ENCODE measurements at places on chromosomes 3 and 15. TPM values are rescaled to one million over a fixed set of nuclear protein-coding genes. Genes with fewer than 3 reads are reported as not detected.

- H3K36me3 ChIP-seq: no peaks in the 10 kb centered on the region
- H3K4me1 ChIP-seq: no peaks in the 10 kb centered on the region
- no peak overlapping the region for H3K4me3 ChIP-seq
- DNase-seq: no peak
- no peak overlapping the region for H3K27ac ChIP-seq
Measured at GRCh38 chr3:74479915-74480314, 134.5 kb downstream of the CNTN3 start.

DNA sequence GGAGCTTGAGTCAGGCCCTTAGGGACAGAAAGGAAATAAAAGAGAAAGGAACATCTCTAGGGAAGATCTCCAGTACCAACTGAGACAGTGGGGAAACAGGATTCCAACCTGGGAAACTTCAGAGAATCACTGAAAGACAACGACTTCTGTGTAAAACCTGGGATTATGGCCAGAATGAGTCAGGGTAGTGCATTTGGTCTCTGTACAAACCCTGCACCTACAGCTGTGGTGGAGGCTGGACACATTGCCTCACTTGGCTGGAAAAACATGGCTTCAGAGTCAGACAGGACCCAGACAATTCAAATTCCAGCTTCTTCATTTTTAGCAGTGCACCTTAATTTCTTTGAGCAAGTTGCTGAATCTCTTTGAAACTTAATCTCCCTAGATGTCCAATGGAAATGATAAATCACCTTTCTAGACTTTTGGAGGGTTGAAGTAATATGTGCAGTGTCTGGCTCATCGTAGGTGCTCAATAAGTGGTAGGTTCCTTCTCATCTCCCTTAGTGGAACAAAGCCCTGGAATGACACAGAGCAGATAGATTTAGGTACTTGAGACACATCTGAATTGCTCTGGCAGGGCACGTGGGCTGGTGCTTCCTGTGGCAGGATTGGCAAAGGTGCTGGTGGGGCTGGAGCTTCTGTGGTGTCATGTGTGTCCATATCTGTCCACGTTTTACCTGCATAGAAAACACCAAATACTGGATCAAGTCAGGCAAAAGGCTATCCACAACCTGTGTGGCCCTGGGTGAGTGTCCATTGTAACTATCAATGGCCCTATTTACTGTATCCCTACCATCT, 6.1 kb upstream of the CLSTN2 start:
- H3K36me3 ChIP-seq: no peaks in the 10 kb centered on the region
- H3K27me3 ChIP-seq: peaks cover 8% of the 10 kb centered on the region
- H3K4me3 ChIP-seq: no peak overlapping the region
- DNase-seq: no peak
- no peak overlapping the region for H3K27ac ChIP-seq

DNA sequence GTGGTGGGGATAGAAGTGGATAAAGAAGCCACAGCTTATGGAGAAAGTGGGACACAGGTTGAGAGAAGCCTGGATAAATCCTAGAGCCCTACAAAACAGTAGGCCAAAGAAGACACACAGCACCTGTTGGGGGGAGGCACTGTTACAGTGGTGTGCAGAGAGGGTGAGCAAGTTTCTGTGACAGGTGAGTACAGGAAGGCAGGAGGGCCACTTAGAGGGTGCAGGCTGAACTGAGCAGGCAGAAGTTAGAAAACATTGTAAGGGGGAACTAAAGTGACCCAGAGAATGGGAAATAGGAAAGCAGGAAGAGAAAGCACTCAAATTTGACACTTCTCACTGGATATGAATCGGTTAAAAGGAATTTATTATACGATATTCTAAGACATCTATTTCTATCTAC, 146.1 kb upstream of the TMCO5A start:
- H3K27ac ChIP-seq: no peak overlapping the region
- no peak overlapping the region for H3K4me3 ChIP-seq
- no peaks in the 10 kb centered on the region for H3K27me3 ChIP-seq
- H3K36me3 ChIP-seq: no peaks in the 10 kb centered on the region
- no peak for DNase-seq

DNA sequence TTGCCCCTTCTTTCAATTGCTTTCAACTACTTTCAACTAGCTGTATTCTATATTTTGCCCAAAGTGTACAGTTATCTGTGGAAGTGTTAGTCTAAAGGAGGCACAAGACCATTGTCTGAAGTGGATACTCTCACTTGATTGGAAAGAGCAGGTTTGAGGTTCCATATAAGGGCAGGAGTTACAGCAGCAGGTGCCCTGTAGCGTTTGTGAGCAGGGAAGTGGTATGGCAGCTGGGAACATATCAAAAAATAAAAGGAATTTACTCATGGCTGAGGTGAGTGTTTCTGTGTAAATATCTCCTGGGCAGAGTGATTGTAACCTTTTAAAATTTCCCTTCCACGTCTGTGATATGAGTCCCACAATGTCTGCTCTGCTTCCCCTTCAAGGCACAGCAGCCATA, 38.5 kb upstream of the DNAJC13 start:
- no peaks in the 10 kb centered on the region for H3K27me3 ChIP-seq
- no peaks in the 10 kb centered on the region for H3K36me3 ChIP-seq
- no peak overlapping the region for H3K27ac ChIP-seq
- no peak overlapping the region for H3K4me3 ChIP-seq

DNA sequence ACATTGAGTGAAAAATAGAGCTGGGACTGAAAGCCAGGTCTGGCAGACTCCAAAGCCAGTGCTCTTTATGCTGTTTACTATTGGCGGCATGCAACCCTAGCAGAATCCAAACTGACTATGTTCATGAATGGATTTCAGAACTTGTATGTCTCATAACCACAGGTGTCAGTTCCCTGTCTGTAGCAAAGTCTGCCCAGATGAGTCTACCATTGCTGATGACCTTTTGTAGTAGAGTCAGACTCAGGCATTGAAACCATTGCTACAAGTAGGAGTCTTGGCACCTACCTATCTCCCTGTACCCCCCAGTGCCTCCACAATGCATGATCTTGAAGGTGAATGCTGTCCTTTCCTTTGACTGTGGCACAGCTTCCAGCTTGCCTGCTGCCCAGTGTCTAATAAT, 157.2 kb upstream of the ROPN1 start:
- no peaks in the 10 kb centered on the region for H3K4me1 ChIP-seq
- no peaks in the 10 kb centered on the region for H3K27me3 ChIP-seq
- H3K27ac ChIP-seq: no peak overlapping the region
- no peak overlapping the region for H3K4me3 ChIP-seq

- H3K4me1 ChIP-seq: no peaks in the 10 kb centered on the region
- no peak overlapping the region for H3K4me3 ChIP-seq
- no peak overlapping the region for H3K27ac ChIP-seq
- no peaks in the 10 kb centered on the region for H3K27me3 ChIP-seq
- DNase-seq: no peak
Measured at GRCh38 chr3:168058481-168058880, 37.2 kb downstream of the GOLIM4 start.

GRCh38 chr3:197432384-197433127, 123.2 kb downstream of the BDH1 start:
- H3K36me3 ChIP-seq: no peaks in the 10 kb centered on the region
- H3K4me3 ChIP-seq: no peak overlapping the region
- peak; percentile 67 for DNase-seq
- no peak overlapping the region for H3K27ac ChIP-seq

DNA sequence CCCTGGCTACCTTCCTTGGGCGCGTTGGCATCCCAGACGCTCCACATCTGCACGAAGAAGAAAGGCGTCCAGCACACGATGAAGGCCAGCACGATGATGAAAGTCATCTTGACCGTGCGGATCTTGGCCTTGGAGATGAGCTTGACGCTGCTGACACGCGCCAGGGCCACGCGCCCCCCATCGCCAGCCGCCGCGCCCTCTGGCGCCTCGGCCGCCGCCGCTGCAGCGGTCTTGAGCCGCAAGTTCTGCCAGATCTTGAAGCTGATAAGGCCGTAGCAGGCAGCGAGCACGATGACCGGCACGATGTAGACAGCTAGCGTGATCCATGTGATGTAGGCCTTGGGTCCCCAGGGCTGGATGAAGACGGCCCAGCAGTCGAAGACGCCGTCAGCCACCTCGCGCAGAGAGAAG, 2.2 kb downstream of the OXTR start:
- no peak for DNase-seq
- H3K4me3 ChIP-seq: no peak overlapping the region
- H3K36me3 ChIP-seq: no peaks in the 10 kb centered on the region
- H3K27ac ChIP-seq: no peak overlapping the region

Gene HES1
- 21.8 TPM for total RNA-seq

Gene TP53BP1
- 42.4 TPM for total RNA-seq

Gene FOXB1
- total RNA-seq: not detected
